Activated effector memory CD4-positive, alpha-beta T cell treated with Interleukin-2 at 50 U/mL for 16 hours (primary cell): ENCODE measurements at places on chromosomes 2 and 18.

DNA sequence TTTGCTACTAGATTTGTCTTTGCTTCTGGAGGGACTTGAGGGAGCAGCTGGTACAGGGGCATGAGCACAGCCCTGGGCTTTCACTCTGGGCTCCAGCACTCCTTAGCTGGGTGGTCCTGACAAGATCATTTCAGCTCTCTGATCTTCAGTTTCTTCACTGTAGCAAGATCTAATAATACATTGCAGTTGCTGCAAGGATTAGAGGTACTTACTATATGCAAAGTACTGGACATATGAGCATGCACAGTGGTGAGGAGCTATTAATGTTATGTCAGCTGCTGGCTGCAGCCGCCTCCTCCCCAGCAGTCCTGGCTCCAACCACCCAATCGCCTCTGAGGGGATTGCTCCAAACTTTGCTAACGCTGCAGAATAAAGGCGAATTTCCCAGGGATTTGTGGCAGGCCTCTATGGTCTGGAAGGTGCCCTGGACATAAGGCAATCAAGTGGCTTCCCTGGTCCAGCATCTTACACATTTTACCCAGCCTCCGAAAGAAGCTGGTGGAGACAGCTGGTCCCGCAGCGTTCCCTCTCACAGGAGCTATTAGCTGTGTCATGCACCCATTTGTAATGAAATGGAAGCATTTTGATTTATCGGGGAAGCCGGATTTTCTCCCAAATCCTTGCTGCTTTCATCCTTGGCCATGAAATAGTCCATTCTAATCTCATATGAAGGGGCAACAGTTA, 96.7 kb downstream of the RHOB start:
- no peak for DNase-seq

- no peak for DNase-seq
Measured at GRCh38 chr18:1663879-1664705, 759.4 kb downstream of the ADCYAP1 start.

- DNase-seq = no peak
Measured at GRCh38 chr2:113966171-113966570, 76.3 kb downstream of the ACTR3 start.

GRCh38 chr2:37477921-37478320, 133.5 kb downstream of the QPCT start:
- DNase-seq = no peak

DNA sequence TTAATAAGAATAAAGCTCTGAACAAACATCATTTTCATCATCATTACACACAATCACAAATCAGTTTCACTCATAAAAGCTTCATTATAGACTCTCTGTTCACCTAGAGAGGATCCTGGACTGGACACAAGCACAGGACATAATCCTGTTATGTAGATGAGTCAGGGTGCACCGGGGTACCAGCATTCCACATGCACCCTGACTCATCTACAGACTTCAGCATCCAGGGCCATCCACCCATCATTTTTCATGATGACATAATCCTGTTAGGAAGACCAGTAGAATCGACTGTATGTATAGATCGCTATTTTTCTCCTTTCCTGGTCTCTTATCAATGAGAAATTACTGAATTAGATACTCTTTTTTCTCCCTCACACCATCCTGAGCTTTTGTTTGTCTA, 73.7 kb upstream of the PIK3C3 start:
- DNase-seq = no peak

GRCh38 chr2:103860016-103860415, 993.9 kb upstream of the POU3F3 start:
- no peak for DNase-seq

DNA sequence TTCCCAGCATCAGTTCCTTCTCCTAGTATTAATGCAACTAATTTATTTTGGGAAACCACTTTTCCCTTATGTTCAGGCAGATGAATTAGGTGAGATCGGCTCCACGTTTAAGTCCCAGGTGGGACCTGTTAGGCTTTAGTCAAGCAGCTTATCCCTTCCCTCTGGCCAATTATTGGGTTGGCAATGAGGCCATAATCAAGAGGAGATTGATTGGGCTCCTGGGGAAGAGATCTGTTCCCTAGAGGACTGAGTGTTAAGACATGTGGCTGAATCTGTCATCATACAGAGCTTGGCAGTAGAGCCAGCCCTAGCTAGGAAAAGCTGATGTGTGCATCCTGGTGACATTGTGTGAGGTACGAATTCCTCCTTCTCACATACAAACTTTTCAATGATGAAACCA, 104.4 kb downstream of the PTH2R start:
- no peak for DNase-seq

GRCh38 chr2:26274058-26274613, 29.4 kb downstream of the HADHB start:
- no peak for DNase-seq

- no peak for DNase-seq
Measured at GRCh38 chr2:35585972-35586371, 769.6 kb upstream of the CRIM1 start.

GRCh38 chr2:202007983-202008354, 25.7 kb upstream of the FZD7 start:
- DNase-seq = no peak

GRCh38 chr2:8552293-8552801, 129.5 kb upstream of the ID2 start:
- DNase-seq = no peak

GRCh38 chr2:188734691-188735090, 239.5 kb upstream of the COL3A1 start:
- no peak for DNase-seq

DNA sequence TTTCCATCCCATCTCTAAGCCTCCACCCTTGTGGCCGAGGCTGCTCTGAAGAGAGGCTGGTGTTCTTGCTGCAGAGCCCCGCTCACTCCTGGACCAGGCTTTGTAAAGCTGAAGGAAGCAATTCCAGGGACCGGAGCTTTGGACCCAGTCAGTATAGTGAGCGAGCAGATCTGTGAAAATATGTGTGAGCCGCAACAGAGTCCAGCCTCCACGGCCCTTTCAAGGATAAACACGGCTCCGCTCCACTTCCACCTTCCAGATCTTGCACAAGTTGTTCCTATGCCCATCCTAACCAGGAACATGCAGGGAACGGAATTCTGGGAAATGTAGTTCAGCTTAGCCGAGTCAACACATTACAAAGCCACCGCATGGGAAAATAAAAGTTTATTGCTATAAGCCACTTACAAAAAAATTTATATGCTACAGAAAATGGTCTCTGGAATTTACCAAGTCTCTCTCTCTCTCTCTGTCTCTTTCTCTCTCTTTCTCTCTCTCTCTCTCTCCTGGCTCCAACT, 151.7 kb upstream of the ZNF521 start:
- DNase-seq = no peak

GRCh38 chr18:36890598-36890997, 61.7 kb downstream of the KIAA1328 start:
- no peak for DNase-seq

DNA sequence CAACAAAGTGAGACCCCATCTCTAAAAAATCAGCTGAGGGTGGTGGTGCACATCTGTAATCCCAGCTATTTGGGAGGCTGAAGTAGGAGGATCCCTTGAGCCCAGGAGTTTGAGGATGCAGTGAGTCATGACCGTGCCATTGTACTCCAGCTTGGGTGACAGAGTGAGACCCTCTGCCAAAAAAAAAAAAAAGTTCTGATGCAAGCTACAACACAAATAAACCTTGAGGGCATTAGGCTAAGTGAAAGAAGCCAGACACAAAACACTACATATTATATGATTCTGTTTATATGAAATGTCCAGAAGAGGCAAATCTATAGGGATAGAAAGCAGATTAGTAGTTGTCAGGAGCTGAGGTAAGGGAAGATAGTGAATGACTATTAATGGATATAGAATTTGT, 13.0 kb downstream of the YWHAQ start:
- DNase-seq = no peak

- DNase-seq = no peak
Measured at GRCh38 chr18:35076135-35076924, 35.1 kb downstream of the MAPRE2 start.

DNA sequence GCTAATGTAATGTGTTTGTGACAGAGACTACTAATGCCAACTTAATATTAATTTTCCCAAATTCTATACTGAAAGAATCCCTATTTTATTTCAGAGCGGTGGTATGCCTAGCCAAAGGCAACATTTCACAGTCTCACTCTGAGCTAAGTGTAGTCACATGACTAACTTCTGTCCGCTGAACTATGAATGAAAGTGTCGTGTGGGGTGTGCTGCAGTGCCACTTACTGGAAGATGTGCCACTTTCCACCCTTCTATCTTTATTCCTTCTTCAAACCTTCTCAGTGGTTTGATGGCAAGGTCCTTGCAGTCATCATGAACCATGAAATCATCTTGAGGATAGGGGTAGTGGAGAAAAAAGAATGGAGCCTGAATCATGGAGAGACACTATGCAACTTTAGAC, 47.3 kb upstream of the C1D start:
- no peak for DNase-seq

DNA sequence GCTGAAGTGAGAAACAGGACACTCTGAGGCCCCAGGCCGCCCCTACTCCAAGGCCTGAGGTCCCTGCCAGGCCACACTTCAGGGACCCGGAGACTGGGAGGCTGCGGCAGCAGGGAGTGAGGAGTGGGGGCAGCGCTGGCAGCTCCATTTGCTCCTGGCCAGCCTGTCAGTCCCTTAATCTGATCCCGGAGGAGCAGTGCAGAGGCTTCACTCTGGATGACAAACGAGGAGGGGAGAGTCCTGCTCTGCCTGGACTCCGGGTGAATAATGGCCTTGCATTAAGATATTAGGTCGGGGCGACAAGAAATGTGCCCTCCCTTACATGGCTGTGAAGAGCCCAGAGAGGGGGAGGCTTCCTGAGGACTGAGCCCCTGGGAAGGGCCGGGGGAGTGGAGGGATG, 14.3 kb upstream of the PRSS56 start:
- DNase-seq = no peak

- no peak for DNase-seq
Measured at GRCh38 chr2:101743288-101743687, 45.8 kb downstream of the MAP4K4 start.

DNA sequence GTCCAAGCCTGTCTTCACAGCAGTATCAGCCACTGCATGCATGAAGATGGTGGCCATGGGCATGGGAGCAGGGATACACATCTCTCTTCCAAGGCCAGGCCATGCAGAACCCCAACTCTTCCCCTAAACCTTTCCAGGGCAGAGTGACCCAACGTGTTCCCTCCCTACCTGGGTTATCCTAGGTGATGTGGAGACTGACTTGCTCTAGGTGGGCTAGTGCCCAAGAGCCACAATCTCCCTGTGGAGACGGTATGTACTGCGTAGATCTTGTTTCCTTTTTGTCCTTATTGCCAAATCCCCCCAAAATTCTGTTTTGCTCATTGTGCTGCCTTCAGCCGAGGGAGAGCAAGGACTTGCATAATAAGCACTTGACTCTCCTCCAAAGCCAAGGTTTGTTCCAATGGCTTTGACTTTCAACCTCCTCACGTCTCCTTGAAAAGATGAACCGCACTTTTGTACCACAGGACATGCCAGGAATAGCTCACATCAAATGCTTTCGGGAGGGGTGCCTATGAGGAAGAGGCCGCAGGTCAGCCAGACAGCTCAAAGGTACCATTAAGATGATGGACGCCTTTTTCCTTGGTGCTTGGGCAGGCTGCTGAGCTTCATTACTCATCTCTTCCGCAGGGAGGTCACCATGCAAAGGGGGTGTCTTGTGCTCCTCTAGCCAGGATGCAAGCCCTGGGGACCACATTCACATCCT, 76.2 kb upstream of the GLI2 start:
- no peak for DNase-seq

DNA sequence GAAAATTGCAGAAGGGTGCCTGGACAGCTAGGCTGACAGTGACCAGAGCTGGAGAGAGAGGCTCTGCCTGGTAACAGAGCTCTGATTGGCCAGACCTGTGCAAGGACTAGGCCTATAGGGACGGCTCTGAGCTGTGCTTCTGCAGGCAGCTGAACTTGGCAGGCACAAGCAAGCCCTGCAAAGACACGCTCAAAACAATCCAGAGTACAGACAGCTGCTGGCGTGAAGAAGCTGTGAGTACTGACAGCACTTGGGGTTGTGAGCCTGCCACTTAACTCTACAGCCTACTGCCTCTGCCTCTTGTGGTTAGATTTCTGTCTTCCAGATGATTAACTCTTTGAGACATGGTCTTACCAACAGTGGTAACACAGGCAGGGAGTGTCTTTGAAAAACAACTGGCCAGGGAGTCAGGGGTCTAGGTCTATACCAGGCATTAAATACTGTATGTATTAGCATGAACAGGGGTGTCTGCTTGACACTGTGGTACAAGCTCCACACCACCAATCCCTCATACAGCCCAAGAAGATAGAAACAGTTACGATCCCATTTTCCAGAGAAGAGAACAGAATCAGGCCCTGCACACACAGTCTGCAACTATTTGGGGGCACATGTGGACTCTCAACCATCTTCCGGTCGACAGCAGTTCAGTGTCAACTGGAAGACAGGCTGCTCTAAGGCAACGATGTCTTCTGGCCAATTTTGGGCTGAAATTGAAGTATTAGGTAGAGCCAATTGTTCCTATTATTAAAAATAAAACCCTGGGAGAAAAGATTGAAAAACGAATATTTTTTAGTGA, 568.4 kb downstream of the TNS1 start:
- no peak for DNase-seq

GRCh38 chr2:174376967-174377366, 18.6 kb upstream of the SCRN3 start:
- no peak for DNase-seq

GRCh38 chr2:57821088-57821487, 225.5 kb upstream of the VRK2 start:
- no peak for DNase-seq

DNA sequence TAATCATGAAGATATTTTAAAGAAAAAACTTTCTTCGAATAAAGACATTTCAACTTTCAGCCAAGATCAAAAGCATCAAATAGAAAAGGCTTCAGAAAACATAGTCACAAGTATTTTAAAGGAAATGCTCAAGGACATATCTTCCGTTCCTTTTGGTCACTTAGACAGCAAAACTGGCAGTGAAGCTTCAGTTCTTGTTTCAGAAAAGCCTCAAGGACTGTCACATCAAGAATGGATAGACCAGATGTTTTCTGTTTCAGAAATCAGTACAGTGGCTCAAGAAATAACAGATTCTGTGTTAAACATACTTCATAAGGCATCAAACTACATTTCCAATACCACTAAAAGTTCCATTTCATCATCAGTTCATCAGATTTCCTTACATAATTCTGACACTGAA, 51.8 kb downstream of the FSIP2 start:
- DNase-seq = no peak

- no peak for DNase-seq
Measured at GRCh38 chr2:121562269-121563176, 31.8 kb downstream of the RNU4ATAC start.

DNA sequence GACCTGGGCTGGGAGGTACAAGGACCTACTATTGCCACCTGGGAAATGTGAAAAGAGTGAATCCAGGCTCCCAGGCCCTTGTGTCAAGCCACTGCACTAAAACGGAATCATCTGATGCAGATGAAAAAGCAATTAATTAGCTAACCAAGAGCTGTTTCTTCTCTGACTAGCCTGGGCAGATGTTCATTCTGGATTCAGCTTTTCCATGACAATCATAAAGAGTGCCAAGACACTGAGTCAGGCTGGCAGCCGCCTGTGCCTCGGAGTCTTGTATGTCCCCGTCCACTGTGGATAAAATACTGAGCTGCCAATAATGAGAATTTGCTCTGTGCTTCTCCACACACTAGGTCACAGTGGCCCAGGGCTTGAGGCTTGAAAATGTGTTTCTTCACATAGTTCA, 21.7 kb upstream of the LCLAT1 start:
- no peak for DNase-seq
